SW480 (cell line): ENCODE measurements at places on chromosomes 5 and 9.

GRCh38 chr5:38710627-38711026 is 135.2 kb upstream of the OSMR start:
- DNase-seq, result no peak

- peak; percentile 94 for DNase-seq
Observed at GRCh38 chr9:107213561-107214028, 69.5 kb upstream of the RAD23B start.

DNA sequence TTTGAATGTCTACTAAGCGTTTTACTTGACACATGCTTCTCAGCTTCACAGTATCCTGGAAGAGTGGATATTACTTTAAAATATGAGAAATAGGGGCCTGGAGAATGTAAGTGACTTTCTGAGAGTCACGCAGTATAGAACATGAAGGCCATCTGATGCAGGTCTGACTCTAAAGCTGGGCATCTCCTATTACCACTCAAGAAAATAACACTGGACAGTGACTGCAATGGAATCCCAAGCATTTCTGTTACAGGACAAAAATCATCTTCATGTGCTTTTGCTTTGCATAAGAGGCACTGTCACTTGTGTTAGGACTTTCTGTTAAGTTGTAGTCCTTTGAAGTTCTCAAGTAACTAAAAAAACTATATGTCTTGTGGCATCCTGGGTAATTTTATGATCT is 335.5 kb downstream of the FBXL7 start:
- DNase-seq, result no peak

DNA sequence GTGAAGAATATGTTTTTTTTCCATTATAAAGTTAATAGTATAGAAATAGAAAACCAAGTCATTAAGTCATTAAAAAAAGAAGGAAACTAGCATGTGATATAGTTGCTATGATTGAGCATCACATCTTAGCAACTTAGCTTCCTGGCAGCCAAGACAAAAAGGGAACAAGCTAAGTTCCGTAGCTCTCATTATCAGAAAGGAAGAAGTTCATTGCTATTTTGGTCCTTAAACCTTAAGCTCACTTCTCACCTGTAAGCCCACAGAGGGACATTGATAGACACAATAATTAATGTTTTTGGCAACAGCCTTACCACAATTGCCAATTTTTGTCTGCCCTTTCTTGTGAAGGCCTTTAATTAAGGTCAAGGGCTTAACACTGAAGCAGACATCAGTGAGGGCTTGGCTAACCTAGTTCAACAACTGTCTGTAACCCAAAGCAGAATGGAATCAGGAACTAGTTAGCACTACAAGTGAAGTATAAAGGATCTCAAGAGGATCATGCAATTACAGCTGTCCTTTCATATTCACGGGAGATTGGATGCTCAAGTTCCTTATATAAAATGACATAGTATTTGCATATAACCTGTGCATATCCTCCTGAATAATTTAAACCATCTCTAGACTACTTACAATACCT is 24.0 kb upstream of the KLF4 start:
- no peak for DNase-seq

GRCh38 chr5:88673253-88674105 is 209.5 kb downstream of the MEF2C start:
- no peak for DNase-seq

DNA sequence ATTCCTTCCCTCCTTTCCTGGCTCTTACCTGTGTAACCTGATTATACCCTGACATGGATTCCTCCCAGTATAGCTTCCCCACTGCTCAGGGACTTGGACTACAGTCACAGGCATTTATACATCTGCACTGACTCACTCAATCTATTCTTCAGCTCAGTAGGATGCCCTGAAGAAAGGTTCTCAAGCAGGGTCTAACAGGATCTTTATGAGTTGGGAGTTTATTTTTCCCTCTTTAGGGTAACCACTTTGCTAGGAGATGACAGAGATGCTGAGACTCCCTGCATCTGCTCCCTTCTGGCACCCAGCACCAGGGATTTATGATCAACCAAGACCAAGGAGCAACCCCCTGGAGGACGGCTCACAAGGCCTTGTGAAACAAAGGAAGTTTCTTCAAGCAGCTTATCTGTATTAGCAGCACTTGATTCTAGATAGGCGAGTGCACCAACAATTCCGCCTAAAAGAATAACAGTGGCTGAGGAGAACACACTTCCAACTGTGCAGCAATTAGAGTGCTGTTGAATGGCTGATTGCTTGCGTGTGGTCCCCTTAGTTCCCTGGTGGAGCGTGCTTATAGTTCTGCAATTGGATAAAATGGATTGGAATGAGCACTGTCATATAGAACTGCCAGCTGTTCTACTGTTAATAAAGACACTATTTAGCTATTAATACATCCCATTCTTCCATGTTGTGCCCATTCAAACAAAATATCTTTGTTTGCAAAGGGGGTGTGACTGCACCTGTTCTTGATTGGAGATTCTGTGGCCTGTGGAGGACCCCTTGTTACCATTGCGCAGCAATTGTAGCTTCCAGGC is 482.6 kb downstream of the ZNF608 start:
- no peak for DNase-seq

DNA sequence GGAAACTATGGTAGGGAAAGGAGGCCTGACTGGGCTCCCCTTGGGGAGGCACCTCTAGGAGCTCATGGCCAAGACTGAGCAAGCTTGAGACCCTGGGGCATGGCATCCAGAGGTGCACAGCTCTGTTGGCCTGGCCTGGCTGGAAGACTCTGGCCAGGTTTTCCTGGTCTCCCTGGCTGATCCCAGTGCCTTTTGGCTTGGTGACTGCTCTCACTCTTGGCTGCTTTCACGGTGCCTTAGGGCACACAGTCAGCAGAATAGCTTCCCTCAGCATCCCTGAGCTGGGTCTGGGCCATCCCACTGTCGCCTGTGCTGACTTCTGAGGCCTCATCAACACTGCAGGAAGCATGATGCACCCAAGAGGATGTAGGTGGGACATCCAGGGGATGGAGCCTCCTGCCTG is 13.4 kb upstream of the DELE1 start:
- no peak for DNase-seq

DNA sequence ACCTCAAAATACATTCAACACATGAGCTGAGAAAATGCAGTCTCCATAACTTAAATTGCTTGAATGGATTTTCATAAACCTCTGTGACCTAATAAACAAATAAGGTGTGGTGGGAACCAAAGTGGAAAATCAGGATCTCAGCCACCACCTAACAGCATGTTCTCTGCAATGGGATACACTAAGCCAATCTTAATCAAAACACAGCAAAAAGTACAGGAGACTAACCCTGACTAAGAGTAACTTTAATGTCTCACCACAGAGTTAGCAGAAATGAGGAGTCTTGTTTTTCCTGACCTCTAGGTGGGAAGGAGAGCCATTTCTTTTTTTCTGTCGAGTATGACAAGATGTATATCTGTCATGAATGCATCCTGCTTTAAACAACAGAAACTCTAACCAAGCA is 48.5 kb downstream of the PLK2 start:
- no peak for DNase-seq

GRCh38 chr5:168179192-168179593 is 112.3 kb upstream of the WWC1 start:
- DNase-seq, result no peak

DNA sequence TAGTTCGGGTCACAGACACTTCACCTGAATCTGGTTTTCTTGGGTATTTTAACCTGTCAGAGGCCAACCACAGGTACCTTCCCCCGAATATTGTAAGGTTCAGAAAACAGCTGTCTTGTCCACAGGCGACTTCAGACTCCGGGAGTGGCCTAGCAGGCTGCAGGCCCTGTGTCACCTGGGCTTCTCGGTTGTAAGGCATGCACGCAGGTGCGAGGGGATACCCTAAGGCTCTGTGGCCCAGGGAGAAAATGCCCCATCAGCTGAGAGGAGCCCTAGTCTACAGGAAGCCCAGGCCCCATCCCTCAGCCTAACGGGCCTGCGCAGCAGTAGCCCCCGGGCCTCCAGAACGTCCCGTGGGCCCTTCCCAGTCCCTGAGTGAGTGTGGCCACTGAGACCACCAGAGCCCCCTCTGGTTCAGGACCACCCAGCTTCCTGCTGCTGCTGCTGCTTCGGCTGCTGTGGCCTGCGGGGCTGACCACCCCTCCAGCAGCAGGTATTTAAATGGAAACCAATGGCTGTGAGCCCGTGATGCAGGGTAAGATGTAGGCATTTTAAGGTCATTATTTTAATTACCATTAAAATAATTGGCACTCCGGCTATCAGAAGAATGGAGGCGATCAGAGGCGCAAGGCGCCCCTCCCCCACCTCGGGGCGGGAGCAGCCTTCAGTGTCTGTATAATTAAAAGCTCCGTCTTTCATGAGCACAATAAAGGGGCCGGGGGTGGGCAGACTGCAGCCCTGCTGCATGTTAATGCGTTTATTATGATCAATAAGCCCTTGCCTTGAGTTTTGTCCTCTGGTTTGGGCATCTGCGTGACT is 65.4 kb downstream of the PSMB7 start:
- DNase-seq, result no peak

GRCh38 chr5:43044181-43044914 is 4.2 kb upstream of the ANXA2R start:
- DNase-seq, result no peak

DNA sequence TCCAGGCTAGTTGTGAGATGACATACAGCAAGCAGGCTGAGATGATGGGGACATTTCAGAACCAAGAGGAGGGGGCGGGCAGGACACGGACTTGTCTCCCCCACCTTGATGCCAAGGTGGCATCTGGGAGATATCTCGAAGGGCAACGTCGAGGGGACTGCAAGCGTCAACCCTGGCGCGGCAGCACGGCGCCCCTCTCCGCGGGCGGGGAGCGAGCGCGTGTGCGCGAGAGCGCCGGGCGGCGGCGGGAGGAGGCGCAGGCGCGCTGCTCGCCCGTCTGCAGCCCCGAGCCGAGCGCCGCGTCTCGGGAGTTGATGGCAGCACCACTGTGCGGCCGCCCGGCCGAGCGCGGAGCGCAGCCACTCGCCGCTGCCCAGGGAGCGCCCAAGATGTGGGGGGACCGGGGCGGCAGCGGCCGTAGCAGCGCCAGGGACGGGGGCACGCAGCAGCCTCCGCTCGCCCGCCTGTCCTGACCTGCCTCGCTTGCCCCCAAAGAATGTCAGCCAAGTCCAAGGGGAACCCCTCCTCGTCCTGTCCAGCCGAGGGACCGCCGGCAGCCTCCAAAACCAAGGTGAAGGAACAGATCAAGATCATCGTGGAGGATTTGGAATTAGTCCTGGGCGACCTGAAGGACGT is at the start of gene PRR16:
PRR16 (plus strand) TSS at position 310 of the 636 bp plus-strand sequence.
- DNase-seq, result no peak

- no peak for DNase-seq
Observed at GRCh38 chr9:76562511-76562911, 103.5 kb downstream of the GCNT1 start.
